Temporal lobe (tissue), 4 donors: ENCODE measurements at places on chromosomes 2 and 18. TPM values are rescaled to one million over a fixed set of nuclear protein-coding genes. Genes with fewer than 3 reads are reported as not detected.

MAP3K19 gene
- total RNA-seq = 1.7 TPM

ACTG2 gene
- total RNA-seq = 0.98 TPM

OR6B2 gene
- not detected for total RNA-seq

ASTL gene
- total RNA-seq = not detected

MPP4 gene
- 0.25 TPM for total RNA-seq

RAD51AP2 gene
- total RNA-seq = 0.25 TPM

RESP18 gene
- total RNA-seq = 1.2 TPM

DHRS9 gene
- total RNA-seq = 0.49 TPM

IL37 gene
- total RNA-seq = not detected

POTEC gene
- total RNA-seq = not detected

NCKAP5 gene
- 9.3 TPM for total RNA-seq

AKAIN1 gene
- 2.5 TPM for total RNA-seq

CRYGD gene
- total RNA-seq = 1.2 TPM

RTTN gene
- total RNA-seq = 31.0 TPM

FASTKD1 gene
- 64.2 TPM for total RNA-seq

LRP1B gene
- total RNA-seq = 52.1 TPM
